Stimulated activated CD4-positive, alpha-beta T cell treated with anti-CD3 and anti-CD28 coated beads, Interleukin-15, amount 100 ng/mL, for 1 hour (primary cell): ENCODE measurements at places on chromosomes 4 and X.

DNA sequence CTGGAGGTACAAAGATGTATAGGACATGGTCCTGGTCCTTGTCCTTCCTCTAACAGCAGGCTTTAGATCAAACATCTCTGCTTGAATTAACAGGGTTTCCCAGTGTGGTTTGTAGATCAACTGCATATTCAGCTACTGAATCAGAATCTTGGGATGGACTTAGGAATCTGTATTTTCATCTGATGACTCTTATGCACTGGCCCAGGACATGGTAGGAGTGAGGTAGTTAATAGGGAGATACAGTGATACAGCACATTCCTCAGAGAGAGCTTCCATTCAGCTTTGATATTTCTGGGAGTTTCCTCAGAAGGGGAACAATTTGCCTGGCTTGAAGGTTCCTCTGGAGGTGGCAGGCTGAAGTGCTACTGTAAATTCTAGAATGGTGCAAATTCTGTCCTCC lies 203.1 kb downstream of the LARP7 start:
- no peak for DNase-seq

- no peak for DNase-seq
Observed at GRCh38 chr4:73281982-73282381, 23.4 kb upstream of the ANKRD17 start.

GRCh38 chr4:101178731-101179130 lies 168.6 kb downstream of the PPP3CA start:
- no peak for DNase-seq

GRCh38 chr4:8227201-8227770 lies 28.2 kb downstream of the SH3TC1 start:
- no peak for DNase-seq

- DNase-seq: no peak
Observed at GRCh38 chrX:125029131-125029530, 290.5 kb upstream of the TEX13C start.

- no peak for DNase-seq
Observed at GRCh38 chr4:147740176-147740575, 8.3 kb downstream of the ARHGAP10 start.

GRCh38 chr4:131613824-131614216 lies 1535.3 kb upstream of the PCDH10 start:
- no peak for DNase-seq

GRCh38 chrX:133781174-133781573 lies 204.2 kb downstream of the GPC3 start:
- no peak for DNase-seq

DNA sequence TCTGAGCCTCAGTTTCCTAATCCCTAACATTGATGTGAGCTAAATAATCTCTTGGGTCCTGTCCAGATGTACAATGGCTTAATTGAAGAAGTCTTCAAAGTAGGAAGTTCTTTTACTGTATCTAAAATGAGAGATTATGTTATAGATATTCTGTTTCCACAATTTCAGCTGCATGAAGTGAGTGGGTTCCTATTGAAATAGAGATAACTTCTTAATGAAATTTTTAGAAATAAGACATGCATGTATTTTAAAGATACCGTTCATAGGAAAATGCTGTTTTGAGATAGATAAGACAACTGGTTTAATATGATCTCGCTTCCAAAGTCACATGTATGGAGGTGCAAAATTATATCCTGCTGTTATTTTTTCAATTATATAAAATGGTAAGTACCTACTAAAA lies 71.9 kb downstream of the CLDN22 start:
- DNase-seq: no peak

- DNase-seq: no peak
Observed at GRCh38 chr4:83369831-83370639, 35.4 kb upstream of the HPSE start.

GRCh38 chrX:109533005-109533404 lies 3.6 kb upstream of the NXT2 start:
- no peak for DNase-seq

- DNase-seq: no peak
Observed at GRCh38 chrX:10636337-10636736, 16.0 kb upstream of the MID1 start.
